Stimulated activated CD4-positive, alpha-beta T cell treated with anti-CD3 and anti-CD28 coated beads, Interleukin-12 subunit alpha, Interleukin-12 subunit beta, amount 100 ng/mL, for 4 hours (primary cell): ENCODE measurements at places on chromosomes 12 and 14.

- no peak for DNase-seq
Measured at GRCh38 chr14:42140001-42140400, 533.3 kb downstream of the LRFN5 start.

DNA sequence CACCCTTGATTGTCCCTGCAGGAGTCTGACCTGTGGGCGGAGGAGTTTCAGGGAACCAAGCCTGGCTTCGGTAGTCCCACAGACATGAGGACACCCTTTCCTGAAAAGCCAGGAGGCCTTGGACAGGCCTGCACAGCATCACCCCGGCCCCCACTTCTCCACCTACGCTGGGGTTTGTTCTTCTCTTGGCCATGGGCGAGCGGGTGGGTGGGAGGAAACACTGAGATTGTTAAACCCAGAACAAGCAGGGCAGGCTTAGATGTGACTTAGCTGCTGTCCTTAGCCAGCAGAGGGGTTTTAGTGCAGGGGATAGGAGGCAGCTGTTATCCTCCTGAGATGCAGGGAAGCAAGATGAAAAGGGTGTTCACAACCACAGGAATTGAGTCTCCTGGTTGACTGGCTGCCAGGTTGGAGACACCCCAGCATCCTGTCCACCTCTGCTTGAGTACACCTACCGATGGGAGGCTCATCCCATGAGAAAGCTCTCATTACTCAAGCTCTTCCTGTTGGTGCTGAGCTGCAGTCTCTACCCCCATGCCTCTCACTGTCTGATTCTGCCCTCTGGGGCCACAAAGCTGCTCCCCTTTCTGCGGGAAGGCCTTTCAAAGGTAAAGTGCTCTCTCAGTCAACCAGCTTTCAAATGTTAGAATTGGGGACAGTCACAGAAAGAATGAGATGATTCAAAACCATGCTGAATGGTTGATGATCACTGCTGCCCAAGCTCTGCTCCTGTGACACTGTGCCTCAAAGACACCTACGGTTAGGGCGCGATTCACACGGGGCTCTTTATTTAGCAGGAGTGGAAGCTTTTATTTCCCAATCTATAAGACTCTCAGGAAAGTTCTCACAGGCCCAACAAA lies 86.3 kb downstream of the IRF2BPL start:
- no peak for DNase-seq

DNA sequence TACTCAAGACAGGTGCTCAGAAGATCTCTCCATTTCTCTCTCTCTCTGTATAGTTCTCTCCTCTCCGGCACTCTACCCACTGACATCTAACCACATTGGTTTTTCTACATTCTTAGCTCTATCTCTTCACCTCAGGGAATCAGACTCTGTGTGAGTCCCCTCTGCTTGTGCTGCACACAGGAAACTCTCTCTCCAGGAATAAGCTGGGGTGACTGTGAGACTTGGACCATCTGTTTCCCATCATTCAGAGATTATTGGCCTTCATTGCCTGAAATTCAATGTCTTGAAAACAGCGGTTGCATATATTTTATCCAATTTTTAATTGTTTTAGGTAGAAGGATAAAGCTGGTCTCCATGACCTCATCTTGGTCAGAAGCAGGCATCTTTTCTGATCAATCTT lies 105.0 kb downstream of the SLC35F4 start:
- no peak for DNase-seq

GRCh38 chr12:131093971-131094830 lies 140.5 kb downstream of the ADGRD1 start:
- DNase-seq = no peak

DNA sequence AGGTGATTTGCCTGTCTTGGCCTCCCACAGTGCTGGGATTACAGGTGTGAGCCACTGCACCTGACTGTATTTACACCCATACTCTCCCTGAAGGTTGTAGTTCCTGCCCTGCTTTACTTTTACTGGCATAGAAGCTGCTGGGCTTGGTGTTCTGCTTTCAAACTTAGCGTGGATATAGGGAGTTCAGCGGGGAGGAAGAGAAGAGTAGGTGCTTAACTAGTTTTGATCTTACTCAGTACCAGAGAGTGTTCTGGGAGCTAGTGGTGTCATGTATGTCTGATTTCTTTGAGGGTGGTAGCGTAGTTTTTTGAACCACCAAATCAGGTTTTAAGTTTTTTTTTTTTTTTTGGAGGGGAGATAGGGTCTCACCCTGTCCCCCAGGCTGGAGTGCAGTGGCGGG lies 13.8 kb downstream of the RCOR1 start:
- no peak for DNase-seq

DNA sequence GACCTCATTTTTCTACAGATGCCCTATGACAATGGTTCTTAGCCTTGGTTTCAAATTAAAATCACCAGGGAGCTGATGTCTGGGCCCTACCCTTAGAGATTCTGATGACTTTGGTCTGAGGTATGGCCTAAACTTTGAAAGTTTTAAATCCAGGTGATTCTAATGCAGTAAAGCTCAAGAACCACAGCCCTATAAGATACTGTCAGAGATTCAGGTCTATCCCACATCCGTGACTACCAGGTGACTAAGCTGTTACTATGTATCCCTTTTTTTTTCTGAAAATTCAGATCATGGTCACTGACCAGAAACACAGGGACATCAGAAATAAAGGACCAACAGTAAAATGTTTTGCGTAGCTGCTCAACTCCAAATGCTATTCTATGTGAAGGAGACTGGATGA lies 148.8 kb upstream of the BMP4 start:
- no peak for DNase-seq

DNA sequence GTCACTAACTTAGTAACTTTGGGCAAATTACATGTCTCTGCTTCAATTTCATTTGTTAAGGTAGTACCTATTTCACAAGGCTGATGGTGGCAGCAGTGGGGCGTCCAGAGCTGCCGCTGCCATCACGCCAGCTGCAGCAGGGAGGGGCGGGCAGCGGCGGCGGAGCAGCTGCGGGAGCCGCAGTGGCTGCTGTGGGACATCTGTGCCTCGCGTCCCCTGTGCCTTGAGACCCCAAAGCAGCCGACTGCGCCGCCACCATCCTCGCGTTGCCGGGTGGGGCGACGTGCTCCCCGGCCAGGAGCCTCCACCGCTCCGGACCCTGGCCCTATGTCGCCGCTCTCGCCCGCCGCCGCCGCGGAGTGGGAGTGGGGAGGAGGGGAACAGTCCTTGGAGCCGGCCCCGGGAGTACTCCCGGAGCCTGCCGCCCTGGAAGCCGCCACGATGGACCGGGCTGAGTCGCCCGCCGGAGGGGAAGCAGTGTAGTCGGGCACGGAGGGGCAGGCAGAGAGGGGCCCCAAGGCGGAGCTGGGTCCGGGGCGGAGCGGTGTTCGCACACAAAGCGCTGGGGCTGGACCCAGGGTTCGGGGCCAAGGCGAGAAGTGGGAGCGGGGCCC lies 51.4 kb downstream of the A2M start:
- peak; percentile 54 for DNase-seq

- no peak for DNase-seq
Measured at GRCh38 chr14:74893614-74894091, 11.9 kb downstream of the DLST start.

DNA sequence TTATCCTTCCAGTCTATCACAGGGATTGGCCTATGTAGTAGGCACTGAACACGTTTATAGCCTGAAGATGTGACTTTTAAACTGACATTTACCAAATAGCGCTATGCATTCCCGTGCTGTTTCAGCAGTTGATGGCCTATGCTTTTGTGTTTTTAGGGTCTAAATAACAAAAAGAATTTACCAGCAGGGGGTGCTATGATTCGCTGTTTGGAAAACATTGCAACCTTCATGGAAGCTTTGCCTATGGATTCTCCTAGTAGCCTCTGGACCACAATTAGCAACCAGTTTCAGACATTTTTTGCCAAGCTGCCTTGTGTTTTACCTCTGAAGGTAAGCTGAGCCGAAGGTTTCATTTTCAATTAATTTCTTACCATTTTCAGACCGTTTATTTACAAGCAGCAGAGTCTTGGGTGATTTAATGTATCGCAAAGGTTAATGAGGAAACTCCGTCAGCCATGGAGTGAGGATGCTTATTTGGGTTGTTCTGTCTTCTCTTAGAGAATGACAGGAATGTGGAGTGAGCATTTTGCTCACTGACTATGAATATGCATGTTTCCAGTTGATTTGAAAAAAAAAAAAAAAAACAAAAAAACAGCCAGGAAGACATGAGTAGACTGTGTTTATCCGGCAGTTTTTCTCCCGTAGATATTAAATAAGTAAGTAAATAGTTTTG lies 133.1 kb downstream of the PRIMA1 start:
- DNase-seq = no peak

DNA sequence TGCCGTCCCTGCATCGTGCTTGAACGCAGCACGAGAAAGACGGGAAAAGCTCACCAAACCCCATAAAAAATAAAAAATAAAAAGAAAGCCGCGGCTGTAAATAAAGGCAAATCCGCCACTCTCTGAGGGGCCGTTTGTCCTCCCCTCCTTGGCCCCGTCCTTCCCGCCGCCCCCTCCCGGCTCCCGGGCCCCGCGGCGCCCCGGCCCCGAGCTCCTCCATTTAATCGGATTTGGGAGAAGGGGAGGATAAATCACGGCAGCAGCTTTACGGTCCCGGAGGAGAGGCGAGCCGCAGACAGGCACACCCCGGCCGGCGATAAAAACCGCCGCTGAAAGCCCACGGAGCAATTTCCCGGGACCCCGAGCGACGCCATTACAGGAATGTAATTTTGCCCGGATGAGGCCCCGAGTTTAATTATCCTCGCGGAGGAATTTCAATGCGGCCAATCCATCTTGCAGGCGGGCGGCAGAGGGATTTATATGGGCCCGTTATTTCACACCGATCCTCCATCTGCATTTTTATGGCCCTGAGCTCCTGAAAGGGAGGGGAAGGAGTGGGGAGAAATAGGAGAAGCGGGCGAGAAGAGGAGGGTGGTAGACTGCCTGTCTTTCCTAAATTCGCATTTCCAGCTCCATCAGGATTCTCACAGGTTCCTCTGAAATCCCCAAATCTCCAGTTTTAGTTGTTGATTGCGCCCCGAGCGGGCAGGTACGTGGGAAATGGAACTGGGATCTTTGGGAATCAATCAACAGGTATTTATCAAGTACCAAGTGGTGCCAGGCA lies 1.3 kb upstream of the ATP5MC2 start:
- no peak for DNase-seq

- no peak for DNase-seq
Measured at GRCh38 chr14:53032161-53032803, 81.4 kb upstream of the FERMT2 start.

DNA sequence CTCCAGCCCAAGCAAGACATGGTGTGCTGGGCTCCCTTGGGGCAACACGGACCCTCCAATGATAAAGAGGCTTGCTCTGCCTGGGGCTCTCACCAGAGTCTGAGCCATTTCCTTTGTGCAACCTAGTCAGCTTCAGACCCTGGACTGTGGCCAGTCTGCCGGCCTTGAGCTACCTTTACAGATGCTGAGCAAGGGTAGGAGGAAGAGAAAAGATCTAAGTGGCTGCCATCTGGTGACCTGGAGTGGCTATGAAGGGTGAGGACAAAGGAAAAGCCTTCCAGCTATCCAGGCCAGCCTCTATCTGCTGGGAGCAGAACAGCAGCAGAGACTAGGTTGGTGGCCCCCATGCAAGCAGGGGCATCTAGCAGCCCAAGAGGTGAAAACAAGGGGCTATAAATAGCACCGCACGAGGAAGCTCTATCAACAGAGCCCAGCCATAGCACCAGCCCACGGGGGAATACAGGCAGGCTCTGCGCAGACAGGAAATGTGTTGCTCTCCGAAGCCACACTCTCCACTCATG lies 230.1 kb downstream of the FOXN3 start:
- DNase-seq = no peak

DNA sequence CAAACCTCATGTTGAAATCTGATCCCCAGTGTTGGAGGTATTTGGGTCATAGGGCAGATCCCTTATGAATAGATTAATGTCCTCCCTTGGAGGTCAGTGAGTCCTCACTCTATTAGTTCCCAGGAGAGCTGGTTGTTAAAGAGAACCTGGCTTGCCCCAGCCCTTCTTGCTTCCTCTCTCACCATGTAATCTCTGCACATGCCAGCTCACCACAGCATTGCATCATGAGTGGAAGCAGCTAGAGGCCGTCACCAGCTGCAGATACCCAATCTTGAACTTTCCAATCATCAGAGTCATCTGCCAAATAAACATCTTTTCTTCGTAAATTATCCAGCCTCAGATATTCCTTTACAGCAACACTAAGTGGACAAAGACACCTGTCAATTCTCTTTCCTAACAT lies 161.8 kb upstream of the IGF1 start:
- DNase-seq = no peak

GRCh38 chr12:94659346-94659930 lies 9.1 kb upstream of the TMCC3 start:
- DNase-seq = no peak

DNA sequence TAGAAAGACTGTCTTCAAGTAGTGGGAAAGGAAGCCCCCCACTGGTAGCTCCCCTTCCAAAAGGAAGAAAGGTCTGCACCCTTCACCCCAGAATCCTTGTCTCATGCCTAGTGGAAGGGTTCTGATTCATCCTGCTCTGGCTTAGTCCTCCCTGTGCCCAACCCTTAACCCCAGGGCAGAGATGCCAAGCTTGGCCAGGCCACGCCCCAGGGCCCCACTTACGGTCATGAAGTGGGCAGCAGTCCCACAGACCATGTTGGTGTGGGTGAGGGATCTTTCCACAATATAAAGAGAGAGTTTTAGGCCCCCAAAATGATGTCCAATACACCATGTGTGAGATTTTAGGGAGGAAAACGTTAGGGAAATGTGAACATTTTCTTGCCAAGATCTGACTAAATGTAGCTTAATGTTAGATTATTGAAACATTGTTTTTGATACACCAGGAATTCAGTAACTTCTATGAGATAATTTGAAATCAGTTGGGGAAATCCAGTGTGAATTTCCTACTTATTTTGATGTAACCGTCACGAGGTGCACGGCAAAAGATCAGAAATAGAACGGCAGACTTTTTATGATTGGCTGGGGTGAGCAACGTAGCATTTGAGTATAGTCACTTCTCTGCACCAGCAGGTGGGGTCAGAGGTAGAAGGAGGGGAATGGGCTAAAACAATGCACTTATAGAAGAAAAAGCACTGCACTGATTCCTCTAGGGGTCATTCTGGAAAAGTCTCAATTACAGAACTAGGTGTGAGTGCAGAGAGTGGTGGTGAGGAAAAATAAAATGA lies 8.2 kb upstream of the SSPN start:
- DNase-seq = no peak

GRCh38 chr14:76998910-76999309 lies 29.6 kb downstream of the IRF2BPL start:
- DNase-seq = no peak
